ENCODE measurements at places on chromosomes 7 and 10.

GRCh38 chr7:19102884-19103283, 14.6 kb downstream of the TWIST1 start:
- no peak for DNase-seq

- DNase-seq, result no peak
These were observed 29.5 kb downstream of the PAXIP1 start for GRCh38 chr7:154973381-154973780.

GRCh38 chr7:99440195-99440594, 1.5 kb downstream of the CPSF4 start:
- no peak for DNase-seq

DNA sequence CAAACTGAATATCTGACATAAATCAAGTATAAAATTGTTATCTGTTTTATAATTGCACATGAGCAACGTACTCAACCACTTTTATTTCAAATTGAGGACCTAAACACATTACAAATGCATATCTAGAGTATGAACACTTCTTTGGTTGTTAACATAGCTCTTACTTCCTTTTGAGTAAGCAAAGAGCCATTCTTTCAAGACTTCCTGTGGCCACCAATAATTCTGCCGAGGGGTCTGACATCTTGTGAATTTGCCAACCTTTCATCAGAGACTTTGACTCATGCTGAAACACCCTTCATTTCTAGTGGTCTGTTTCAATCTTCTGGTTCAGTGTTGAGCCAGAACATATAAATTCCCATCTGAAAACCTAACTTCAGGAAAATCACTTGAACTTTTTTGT, 59.4 kb downstream of the CDK14 start:
- no peak for DNase-seq

GRCh38 chr10:815338-816090, 116.0 kb downstream of the LARP4B start:
- DNase-seq, result no peak

- DNase-seq, result no peak
These were observed 8.6 kb downstream of the PRKG1 start for GRCh38 chr10:51082857-51083256.

GRCh38 chr10:95341716-95342130, 50.9 kb upstream of the PDLIM1 start:
- DNase-seq, result no peak

GRCh38 chr10:101241840-101242707, 12.8 kb upstream of the LBX1 start:
- DNase-seq, result no peak

DNA sequence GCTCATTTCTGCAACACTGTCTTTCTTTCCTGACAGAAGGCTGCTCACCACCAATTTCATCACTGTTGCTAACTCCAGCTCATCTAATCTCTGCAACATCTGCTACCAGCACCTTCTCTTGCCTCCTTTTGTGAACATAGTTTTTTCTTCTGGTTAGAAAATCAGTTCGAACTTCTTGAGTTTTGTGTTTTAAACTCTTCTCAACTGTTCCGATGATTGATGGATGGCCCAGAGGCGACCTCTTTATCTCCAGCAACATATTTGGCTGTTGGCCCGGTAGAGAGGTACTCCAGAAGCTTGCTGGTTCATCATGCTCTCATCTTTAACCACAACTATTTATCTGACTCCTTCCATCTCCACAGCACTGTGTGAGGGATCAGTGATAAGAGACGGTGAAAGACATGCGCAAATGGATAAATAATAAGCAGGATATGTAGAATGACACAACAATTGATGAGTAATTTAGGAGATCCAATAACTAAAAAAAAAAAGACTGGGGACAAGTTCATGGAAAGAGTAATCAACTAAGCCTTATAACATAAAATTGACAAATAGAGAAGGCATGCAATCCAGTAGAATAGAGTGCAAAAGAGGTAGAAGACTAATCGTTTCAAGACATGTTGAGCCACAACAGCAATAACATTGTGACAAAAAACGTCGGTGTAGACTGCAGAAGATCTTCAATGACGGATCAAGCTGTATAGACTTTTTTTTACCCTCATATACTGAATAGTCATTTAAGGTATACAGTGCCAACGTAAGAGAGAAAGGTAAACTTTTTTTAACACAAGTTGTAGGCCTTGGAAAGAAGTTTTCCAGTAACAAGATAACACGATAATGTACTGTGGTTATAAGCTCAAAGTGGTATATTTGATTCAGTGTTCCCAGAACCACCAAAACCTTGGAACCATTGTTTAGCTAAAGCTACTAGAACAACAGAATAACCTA, 152.2 kb downstream of the CRPPA start:
- DNase-seq, result no peak

GRCh38 chr7:149878523-149878921, 4.8 kb downstream of the ATP6V0E2 start:
- no peak for DNase-seq

- DNase-seq, result no peak
These were observed 24.9 kb upstream of the CARD11 start for GRCh38 chr7:3068530-3068929.

DNA sequence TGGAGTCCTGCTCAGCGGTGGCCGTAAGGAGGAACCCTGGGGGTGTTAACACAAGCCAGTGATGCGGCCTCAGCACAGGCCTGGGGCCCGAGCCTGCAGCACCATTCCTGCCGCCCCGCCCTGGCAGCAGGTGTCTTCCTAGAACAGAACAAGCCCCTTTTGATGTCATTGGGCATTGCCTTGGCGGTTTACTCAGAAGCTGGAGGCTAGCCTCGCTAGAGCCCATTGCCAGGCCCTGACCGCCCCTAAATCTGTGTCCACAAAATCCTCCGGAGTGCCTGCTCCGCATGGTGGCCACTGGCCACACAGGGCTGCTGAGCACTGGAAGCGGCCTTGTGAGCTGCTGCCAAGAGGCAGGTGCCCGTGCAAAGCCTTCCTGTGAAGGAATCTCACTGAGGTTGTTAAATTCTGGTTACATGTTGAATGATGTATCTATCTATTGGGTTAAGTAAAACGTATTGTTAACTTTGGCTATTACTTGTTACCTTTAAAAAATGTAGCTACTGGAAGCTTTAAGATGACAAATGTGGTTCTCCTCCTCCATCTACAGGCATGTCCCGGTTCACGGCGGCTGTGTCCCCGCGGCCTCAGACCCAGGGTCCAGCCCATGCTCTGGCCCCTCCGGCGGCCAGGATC, 1.2 kb upstream of the INPP5A start:
- DNase-seq, result peak; percentile 58

GRCh38 chr10:113603057-113603777, 50.4 kb downstream of the HABP2 start:
- DNase-seq, result no peak

- no peak for DNase-seq
These were observed 2.3 kb downstream of the CELF2 start for GRCh38 chr10:11019724-11020547.

GRCh38 chr10:48605786-48606529, 1.1 kb upstream of the ARHGAP22 start:
- no peak for DNase-seq

DNA sequence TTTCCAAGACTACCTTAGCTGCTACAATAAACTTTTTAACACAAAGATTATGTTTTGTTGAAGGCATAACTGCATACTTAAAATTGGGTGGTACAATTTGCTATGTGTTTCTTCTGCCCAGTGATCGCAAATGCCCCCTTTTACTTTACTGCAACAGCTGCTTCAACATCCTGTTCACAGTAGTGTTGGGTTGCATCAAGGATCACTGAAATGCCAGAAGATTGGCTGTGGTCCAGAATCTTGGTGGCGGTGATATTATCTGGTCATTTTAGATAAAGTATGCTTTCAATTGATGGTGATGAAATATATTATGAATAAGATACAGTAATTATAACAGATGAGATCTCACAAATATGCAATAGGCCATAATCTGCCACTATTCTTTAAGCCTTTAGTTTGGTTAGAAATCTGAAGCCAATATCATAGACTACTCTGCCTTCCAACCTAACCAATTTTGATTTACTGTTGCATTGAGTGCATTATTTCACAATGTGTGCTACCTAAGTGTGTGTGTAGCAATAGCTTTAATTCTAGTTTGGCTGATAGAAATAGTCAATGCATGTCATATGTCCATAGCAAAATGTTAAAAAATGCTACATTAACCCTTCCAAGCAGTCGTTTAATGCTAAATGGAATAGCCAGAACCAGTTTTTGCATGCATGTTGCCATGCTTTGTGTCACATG, 29.8 kb upstream of the ING3 start:
- DNase-seq, result no peak

DNA sequence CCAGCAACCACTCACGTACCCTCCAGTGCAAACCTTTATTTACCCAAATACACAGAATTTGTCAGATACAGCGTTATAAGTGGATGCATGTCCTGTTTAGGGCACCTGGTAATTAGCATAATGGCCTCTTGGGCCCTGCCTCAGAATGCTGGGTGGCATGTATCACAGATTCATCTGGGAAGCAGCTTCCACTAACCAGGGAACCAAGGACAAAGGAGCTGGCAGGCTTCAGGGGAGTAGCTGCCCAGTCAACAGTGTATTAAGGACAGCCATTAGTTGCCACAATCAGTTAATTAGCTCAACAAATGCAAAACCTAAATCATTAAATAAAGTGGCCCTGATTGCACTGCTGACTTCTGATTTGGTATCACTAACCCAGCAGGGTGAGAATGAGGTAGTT, 105.7 kb downstream of the RAPGEF5 start:
- no peak for DNase-seq

GRCh38 chr7:36607721-36608095, 116.6 kb downstream of the AOAH start:
- no peak for DNase-seq
